ENCODE measurements at places on chromosomes 11 and 22. TPM values are rescaled to one million over a fixed set of nuclear protein-coding genes. Genes with fewer than 3 reads are reported as not detected.

VSIG10L2 gene
- not detected for total RNA-seq

TRIM6 gene
- total RNA-seq, result 3.0 TPM

LMNTD2 gene
- total RNA-seq, result 9.5 TPM

DNA sequence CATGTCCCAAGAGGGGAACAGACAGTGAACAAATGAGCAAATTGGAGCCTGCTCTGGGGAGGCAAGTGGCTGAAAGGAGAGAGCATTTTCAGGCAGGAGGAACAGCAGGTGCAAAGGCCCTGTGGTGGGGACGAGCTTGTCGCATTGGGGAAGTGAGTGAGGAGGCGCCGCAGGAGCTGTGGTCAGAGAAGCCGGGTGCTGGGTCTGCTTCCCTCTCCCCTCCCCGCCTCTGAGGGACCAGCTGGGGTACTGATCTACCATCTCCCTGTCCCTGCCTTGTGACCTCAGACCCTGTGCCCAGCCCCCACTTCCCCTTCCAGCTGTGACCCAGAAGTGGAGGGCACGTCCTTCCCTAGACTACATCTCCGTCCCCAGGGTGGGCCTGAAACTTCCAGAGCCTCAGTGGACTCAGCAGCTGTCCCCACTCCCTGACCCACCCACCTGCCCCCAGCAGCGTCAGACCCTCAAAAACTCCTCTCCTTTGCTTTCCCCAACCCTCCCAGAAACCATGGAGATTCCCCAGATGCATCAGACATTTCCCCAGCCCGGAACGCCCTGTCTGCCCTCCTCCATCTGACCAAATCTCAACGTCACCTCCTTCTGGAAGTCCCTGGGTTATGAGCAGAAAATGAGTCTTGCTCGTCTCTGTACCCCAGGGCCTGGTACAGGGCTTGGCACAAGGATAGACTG lies 19.7 kb upstream of the PDGFB start:
- H3K27ac ChIP-seq, result no peak overlapping the region
- peaks cover 2% of the 10 kb centered on the region for H3K4me1 ChIP-seq
- no peak for DNase-seq
- H3K4me3 ChIP-seq, result no peak overlapping the region
- H3K27me3 ChIP-seq, result no peaks in the 10 kb centered on the region
- no peaks in the 10 kb centered on the region for H3K36me3 ChIP-seq

DNA sequence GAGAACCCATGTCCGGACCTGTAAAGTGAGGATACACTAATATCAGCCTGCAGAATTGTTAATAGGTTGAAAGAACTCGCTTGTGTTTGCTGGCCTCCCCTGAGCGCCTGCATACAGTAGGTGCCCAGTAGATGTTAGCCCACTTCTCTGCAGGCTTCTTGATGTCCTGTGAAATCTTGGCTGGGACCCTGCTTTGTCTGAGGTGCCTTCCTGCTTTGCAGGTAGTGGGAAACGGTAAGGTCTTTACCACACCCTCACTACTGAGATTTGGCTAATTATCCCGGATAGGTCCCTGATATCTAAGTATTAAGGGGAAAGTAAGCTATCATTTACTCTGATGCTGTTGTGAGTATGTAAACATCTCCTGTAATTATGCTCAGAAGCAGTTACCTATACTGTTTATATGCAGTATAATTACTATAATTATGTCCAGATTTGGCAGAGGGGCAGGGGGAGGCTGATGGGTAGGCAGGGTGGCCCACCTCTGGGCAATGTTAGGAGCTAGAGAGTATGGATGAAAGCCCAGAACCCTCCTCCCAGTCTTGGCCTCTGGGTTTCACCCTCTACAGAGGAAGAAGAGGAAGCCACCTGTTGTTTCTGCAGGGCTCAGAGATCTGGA lies 1.2 kb upstream of the ARRB1 start:
- DNase-seq, result no peak
- peak overlapping the region; percentile 86 for H3K4me3 ChIP-seq
- H3K27ac ChIP-seq, result peak overlapping the region; percentile 79

GRCh38 chr11:25727944-25728343 lies 604.0 kb upstream of the ANO3 start:
- DNase-seq, result no peak
- no peak overlapping the region for H3K4me3 ChIP-seq
- no peaks in the 10 kb centered on the region for H3K27me3 ChIP-seq
- no peaks in the 10 kb centered on the region for H3K36me3 ChIP-seq

GRCh38 chr11:11670574-11670973 lies 48.8 kb upstream of the GALNT18 start:
- H3K4me3 ChIP-seq, result no peak overlapping the region
- no peaks in the 10 kb centered on the region for H3K36me3 ChIP-seq
- H3K4me1 ChIP-seq, result no peaks in the 10 kb centered on the region
- H3K27me3 ChIP-seq, result peaks cover 6% of the 10 kb centered on the region

DNA sequence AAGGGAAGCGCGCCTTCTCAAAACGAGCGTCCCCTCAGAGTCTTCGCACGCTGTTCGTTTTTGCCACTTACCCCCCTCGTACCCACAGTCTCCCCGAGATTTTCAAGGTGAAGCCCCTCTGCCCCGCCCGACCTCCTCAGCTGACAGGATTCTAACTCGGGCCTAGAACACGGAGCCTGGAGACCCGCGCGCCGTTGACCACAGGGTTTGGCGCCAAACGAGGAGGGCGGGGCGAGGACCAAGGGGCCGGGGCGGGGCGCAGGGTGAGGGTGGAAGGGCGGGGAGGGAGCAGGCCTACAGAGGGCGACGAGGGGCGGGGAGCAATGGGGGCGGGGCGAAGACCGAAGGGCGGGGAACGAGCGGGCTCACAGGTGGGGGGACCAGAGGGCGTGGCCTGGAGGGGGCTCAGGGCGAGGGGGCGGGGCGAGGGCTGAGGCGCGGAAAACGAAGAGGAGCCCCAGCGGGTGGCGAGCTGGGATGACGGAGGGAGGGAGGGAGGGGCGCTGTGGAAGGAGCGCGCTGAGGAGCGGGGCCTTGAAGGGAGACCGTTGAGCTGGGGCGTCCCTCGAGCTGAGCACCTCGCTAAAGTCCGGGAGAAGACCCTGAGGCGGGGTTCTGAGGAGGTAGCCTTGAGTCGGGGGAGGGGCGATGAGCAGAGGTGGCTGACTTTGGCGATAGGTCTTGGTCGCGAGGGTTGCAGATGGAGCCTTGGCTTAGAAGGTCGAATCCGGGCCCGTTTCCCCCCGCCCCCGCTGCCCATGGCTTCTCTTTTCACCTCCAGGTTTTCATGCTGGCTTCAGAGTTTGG lies at the start of gene DMC1:
Gene DMC1 (minus strand): TSS at position 212 of the 807 bp plus-strand sequence. CDS start 1,927 bp downstream, outside the sequence.
- no peaks in the 10 kb centered on the region for H3K36me3 ChIP-seq
- peaks cover 8% of the 10 kb centered on the region for H3K4me1 ChIP-seq
- H3K27ac ChIP-seq, result peak within 1 kb of the TSS; percentile 53
- peak within 1 kb of the TSS; percentile 58 for H3K4me3 ChIP-seq
- H3K27me3 ChIP-seq, result no peaks in the 10 kb centered on the region

GRCh38 chr22:33056690-33057089 lies 1.5 kb downstream of the SYN3 start:
- H3K4me3 ChIP-seq, result no peak overlapping the region
- no peaks in the 10 kb centered on the region for H3K4me1 ChIP-seq
- DNase-seq, result no peak
- H3K27ac ChIP-seq, result no peak overlapping the region

GRCh38 chr11:134592391-134592990 lies 180.4 kb upstream of the B3GAT1 start:
- no peak overlapping the region for H3K4me3 ChIP-seq
- no peaks in the 10 kb centered on the region for H3K36me3 ChIP-seq
- peak; percentile 49 for DNase-seq
- no peak overlapping the region for H3K27ac ChIP-seq

DNA sequence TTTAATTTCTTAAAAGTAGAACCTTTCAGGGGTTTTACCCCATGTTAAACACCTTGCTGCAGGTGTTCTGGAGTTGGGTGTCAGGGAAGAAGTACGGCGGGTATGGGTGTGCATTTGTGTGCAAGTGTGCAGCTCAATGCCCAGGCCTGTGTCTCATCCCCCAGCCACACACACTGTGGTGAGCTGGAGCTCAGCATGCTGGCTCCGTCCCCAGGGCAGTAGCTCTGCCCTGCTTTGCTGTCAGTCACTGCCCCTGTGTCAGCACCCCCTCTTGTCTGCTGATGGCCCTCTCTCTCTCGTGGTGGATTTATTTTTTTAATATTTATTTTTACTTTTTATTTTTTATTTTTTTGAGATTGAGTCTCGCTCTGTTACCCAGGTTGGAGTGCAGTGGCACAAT lies 35.8 kb upstream of the MYO18B start:
- H3K4me1 ChIP-seq, result no peaks in the 10 kb centered on the region
- H3K27me3 ChIP-seq, result no peaks in the 10 kb centered on the region
- no peak for DNase-seq
- H3K27ac ChIP-seq, result no peak overlapping the region
